ENCODE measurements at places on chromosomes 7 and 10.

DNA sequence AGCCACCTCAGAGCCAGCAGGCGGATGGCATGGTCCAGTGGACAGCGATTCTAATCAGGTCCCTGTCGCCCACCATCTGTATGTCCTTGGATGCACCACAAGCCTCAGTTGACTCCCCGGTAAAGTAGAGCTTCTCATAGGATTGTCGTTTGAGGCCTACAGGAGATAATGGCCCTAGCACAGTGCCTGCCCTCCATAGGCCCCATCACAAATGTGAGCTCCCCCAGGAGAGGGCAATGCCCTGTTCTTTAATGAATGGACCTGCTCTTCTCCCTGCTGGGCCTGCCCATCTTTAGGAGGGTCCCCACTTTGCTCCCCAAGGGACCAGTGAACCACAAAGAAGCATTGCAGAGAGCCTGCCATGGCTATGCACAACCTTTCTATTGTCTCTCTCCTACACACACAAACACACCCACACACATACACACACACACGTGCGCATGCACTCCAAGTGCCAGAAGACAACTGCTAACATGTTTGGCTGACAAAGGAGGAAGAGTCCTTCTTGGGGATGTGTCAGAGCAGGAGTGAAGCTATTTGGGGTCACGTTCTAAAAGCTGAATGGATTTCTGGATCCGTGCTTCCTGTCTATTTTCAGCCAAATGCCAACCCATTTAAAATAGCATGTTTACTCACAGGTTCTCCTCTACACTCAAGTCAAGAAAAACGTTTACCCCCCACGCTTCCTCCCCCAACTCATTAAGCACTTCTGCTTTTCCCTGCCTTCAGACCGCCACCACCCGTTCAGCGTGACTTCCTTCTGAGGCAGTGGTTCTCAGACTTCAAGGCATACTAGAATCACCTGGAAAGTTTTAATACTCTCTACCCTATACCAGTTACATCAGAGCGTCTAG, 196.1 kb downstream of the GRID1 start:
- DNase-seq = no peak

GRCh38 chr7:74324531-74325209, 35.5 kb downstream of the CLIP2 start:
- DNase-seq = no peak

- no peak for DNase-seq
Observed at GRCh38 chr10:131206111-131206995, 105.2 kb downstream of the TCERG1L start.

GRCh38 chr10:31209478-31209877, 109.5 kb upstream of the ZEB1 start:
- no peak for DNase-seq

GRCh38 chr7:38127216-38128207, 50.5 kb upstream of the STARD3NL start:
- no peak for DNase-seq

GRCh38 chr7:88689821-88690220, 69.7 kb upstream of the ZNF804B start:
- no peak for DNase-seq

GRCh38 chr10:129756912-129757901, 206.9 kb downstream of the EBF3 start:
- DNase-seq = no peak

GRCh38 chr7:73626814-73627213, 2.5 kb upstream of the MLXIPL start:
- no peak for DNase-seq

DNA sequence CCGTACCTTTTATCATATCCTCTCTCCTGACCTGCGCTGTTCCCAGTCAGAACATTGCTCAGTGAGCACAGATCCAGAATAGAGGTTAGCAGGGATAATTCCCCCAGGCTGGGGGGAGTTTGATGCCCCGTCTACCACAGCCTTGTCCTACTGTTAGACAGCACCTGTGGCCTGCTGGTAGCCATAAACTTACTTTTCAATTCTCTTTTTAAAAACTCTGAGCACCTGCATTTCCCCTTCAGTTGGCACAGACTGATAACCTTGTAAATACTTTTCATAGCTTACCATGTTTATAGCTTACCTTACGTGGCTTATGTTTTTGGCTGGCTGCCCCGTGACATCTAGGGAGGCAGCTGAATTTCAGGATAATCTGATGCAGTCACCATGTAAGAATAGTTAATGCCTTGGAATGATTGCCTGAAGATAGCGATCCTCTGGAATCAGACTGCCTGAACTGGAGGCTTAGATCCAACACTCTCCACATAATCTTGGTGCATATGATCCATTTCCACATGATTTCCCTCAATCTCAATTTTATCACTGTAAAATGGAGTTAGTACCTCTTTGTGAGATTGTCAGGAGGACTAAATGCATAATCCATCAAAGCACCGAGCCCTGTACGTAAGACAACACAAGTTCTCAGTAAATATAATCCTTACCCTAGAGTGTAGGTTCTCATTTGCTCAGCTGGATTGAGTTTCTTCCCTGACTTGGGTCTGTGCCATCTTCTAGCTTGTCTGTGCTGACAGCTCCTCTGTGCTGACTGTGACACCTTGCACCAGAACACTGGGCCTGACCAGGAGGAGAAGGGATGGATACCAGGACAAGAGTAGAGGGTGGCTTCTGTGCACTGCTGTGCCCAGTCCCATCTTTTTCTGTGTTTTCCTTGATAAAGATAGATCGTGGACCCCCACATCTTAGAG, 111.7 kb upstream of the GJD4 start:
- no peak for DNase-seq

DNA sequence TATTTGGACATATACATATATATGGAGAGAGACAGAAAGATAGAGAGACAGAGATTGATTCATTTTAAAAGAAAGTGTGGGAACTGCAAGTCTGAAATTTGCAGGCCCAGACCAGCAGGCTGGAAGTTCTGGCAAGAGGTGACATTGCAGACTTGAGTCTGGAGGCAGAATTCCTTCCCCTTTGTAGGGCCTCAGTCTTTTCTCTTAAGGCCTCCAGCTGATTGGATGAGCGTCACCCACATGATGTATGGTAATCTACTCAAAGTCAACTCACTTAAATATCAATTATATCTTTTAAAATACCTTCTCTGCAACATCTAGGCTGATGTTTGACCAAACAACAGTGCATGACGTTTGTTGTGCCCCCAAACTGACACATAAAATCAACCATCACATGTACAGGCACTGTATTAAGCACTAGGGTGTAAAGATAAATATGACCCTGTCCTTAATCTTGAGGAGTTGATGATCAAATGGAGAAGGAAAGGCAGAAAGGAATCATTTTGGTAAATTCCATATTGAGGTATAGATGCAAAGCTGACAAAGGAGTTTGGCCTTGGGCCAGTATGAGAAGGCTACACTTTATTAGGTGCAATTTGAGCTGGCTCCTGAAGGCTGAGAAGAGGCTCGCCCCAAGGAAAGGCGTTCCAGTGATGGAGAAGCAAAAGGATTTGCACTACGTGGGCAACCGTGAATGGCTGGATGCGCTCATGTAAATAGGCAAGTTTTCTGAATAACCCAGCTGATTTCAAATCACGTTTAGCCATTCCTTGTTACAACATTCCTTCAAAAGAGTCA, 52.6 kb downstream of the BPGM start:
- no peak for DNase-seq

DNA sequence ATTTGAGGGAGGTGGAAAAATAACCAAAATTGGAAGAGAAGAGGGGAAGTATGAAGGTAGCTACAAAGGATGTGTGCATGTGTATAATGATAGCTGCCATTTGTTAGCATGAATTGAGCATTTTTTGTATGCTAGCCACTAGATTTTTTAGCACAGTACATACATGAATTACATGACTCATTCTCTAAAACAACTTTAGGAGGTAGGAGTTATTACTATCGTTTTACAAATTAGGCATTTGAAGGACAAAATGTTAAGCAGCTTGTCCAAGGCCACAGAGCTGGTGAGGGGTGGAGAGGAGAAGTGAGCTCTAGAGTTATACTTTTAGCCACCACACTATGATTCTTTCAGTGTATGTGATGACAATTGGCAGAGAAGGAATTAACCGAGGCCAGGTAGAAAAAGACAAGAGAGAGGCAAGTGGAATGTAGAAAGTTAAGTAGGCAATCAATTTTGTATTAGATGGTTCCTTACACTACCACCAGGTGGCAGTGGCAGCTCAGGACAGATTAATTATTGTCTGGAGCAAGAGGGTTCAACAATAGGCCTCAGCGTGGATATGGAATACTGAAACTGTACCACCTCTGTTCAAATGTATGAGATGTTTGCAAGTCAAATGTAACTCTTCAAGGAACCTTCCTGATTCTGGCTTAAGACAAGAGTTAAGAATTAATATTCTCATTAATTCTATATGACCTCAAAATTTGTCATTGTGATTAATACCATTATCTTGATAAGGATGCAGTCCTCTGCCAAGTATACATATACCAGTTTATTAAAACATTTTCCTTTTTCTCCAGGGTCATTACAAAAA, 128.0 kb downstream of the MBL2 start:
- DNase-seq = peak; percentile 13

DNA sequence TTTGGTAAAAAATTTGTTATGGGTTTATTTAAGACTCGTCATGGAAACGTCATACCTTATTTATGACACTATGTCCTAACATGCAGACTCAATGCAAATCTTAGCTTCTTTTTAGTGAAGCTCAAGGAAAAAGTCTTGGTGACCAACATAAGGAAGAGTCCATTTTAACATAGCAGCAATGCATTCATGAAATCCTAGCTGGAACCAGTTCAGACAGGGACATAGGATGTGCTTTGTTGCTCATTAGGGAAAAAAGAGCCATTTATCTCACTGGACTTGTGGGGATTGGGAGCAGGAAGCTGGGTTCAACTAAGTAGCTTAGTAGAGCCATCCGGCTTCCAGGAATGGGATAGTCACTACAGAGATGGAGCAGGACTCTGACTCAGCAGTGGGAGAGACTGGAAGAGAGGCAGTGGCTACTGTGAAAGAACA, 100.7 kb upstream of the DKK1 start:
- no peak for DNase-seq

GRCh38 chr7:38306171-38306570, 32.7 kb upstream of the TARP start:
- no peak for DNase-seq

DNA sequence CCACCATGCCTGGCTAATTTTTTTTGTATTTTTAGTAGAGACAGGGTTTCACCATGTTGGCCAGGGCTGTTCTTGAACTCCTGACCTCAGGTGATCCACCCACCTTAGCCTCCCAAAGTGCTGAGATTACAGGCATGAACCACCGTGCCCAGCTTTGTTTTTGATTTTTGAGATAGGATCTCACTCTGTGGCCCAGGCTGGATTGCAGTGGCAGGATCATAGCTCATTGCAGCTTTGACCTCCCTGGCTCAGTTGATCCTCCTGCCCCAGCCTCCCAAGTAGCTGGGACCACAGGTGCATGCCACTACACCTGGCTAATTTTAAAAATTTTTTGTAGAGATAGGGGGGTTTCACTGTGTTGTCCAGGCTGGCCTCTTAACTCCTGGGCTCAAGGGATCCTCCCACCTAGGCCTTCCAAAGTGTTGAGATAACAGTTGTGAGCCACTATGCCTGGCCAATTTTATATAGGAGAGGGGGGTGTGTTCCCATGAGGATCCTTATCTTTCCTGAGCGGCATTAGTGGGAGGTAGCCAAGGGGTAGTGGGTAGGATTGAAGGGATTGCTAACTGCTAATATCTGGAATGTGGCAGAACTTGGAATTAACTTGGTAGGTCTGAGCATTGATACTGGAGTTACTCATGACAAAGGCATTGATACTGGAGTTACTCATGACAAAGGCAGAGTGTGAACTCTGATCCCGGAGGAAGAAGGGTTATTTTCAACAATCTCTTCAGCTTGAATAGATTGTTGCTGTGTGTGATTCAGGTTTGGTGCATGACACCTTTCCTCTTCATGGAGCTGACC, 1.0 kb upstream of the NOLC1 start:
- DNase-seq = no peak

GRCh38 chr10:6390213-6390845, 187.6 kb downstream of the PFKFB3 start:
- no peak for DNase-seq

- DNase-seq = no peak
Observed at GRCh38 chr10:74750848-74751274, 75.5 kb upstream of the KAT6B start.

DNA sequence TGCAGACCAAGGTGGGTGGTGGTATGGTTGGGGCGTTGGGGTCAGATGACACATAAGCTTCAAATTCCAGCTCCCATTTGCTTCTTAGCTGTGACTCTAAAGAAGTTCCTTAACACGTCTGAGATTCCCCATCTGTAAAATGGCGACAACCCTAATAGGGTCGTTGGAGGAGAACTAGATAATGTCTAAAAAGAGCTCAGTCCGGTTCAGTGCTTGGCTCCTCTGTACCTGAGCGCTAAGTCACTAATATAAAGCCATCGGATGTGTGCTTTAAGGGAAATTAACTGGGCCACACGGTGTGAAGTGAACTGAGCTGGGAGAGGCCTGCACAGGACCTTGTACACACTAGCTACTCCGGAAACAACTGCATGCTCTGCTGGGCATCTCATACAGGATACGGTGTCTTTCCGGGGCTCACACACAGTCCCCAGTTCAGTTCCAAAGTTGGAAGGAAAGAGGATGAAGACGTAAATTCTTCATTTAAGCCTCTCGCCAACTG, 476 bp upstream of the ZFYVE27 start:
- no peak for DNase-seq

DNA sequence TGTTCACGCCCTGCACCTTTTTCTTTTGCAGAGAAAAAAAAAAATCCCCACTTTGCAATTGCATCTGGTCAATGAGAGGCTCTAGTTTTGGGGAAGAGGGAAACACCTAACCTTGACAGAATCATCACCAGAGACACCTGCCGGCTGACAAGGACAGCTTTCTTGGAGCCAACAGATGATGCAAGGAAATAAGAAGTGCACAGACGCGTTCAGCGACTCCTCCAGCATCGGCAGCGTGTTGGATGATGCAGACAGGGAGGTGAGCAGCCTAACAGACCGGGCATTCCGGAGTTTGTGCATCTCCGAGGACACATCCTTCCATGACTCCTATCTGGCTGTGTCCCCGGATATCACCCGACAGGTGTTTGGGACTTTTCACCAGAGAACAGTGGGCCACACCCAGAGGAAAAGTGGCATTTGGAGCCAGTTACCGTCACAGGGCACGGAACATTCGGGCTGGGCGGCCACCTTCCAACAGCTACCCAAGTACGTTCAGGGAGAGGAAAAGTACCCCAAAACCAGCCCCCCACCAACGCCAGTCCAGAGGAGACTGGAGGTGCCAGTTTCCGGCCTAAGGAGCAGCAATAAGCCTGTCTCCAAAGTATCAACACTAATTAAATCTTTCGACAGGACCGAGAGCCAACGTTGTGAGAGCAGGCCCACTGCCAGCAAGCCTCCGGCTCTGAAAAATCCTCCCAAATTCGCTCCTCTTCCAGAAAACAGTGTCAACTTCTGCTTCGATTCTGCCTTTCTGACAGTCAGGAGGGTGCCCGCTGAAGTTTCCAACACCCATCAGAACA, 23.6 kb downstream of the C10orf71 start:
- DNase-seq = no peak

Measured in NCI-H146 (cell line).